T-helper 2 cell treated with Interferon-gamma antibody and Interleukin-4, amounts not matched to agents 100 ng/mL and 5 ng/mL, for 36 hours (primary cell): ENCODE measurements at places on chromosomes 3 and 15. TPM values are rescaled to one million over a fixed set of nuclear protein-coding genes. Genes with fewer than 3 reads are reported as not detected.

The RPN1 gene
- total RNA-seq: 214 and 216 TPM in 2 replicates

The REC114 gene
- total RNA-seq: not detected in 2 replicates

The CFAP20DC gene
- 1.3 and 1.7 TPM in 2 replicates for total RNA-seq

The ACOX2 gene
- not detected in 2 replicates for total RNA-seq

The STAC gene
- total RNA-seq: not detected in 2 replicates

The TJP1 gene
- total RNA-seq: not detected in 2 replicates

The CADPS gene
- not detected in 2 replicates for total RNA-seq

The CPA3 gene
- total RNA-seq: not detected in 2 replicates

The GASK1A gene
- 0.09 TPM in 1 of 2 replicates, not detected in the other for total RNA-seq

The ITPKA gene
- 0.91 and 0.93 TPM in 2 replicates for total RNA-seq

The C3orf85 gene
- total RNA-seq: not detected in 2 replicates

The SAMD7 gene
- not detected in 2 replicates for total RNA-seq

The TUSC7 gene
- total RNA-seq: not detected in 2 replicates

The PIK3CA gene
- 20.0 and 20.8 TPM in 2 replicates for total RNA-seq

The MEGF11 gene
- 0.23 TPM in 1 of 2 replicates, not detected in the other for total RNA-seq

The RASGRP1 gene
- total RNA-seq: 115 and 116 TPM in 2 replicates

The FOXB1 gene
- total RNA-seq: 1.5 and 1.6 TPM in 2 replicates

The COL6A5 gene
- not detected in 2 replicates for total RNA-seq

The ERICH6 gene
- not detected in 2 replicates for total RNA-seq

The CMTM6 gene
- 55.5 and 58.4 TPM in 2 replicates for total RNA-seq

The DHX30 gene
- 89.9 and 90.5 TPM in 2 replicates for total RNA-seq

The LRRC31 gene
- not detected in 2 replicates for total RNA-seq

The ITIH1 gene
- total RNA-seq: not detected in 2 replicates

The SLC9C1 gene
- not detected in 2 replicates for total RNA-seq

The NRROS gene
- total RNA-seq: 85.8 and 87.2 TPM in 2 replicates

The FBXW12 gene
- not detected in 2 replicates for total RNA-seq

The PRSS50 gene
- total RNA-seq: not detected in 2 replicates

The DPPA2 gene
- total RNA-seq: not detected in 2 replicates

The CADM2 gene
- not detected in 2 replicates for total RNA-seq

The CCDC174 gene
- 19.9 and 20.5 TPM in 2 replicates for total RNA-seq

The C3orf49 gene
- total RNA-seq: not detected in 2 replicates

The B3GALNT1 gene
- total RNA-seq: 1.2 and 2.6 TPM in 2 replicates

The ATP13A5 gene
- total RNA-seq: not detected in 2 replicates

The STXBP5L gene
- total RNA-seq: not detected in 2 replicates

The STX19 gene
- not detected in 2 replicates for total RNA-seq

The DNAJC13 gene
- 37.5 and 42.3 TPM in 2 replicates for total RNA-seq

The SRP14 gene
- total RNA-seq: 171 and 175 TPM in 2 replicates

The FANCI gene
- total RNA-seq: 193 and 202 TPM in 2 replicates

The TMEM266 gene
- total RNA-seq: not detected in 2 replicates

The DGKG gene
- not detected in 2 replicates for total RNA-seq

The BFSP2 gene
- 0.36 and 1.0 TPM in 2 replicates for total RNA-seq

The HYAL1 gene
- total RNA-seq: 0.07 TPM in 1 of 2 replicates, not detected in the other

The LCTL gene
- not detected in 2 replicates for total RNA-seq

The TMEM45A gene
- 0.32 and 0.68 TPM in 2 replicates for total RNA-seq

The ARL14 gene
- not detected in 2 replicates for total RNA-seq

The NUP210 gene
- total RNA-seq: 194 and 198 TPM in 2 replicates

The STRIT1 gene
- total RNA-seq: not detected in 2 replicates

The SMAD6 gene
- 0.43 and 0.59 TPM in 2 replicates for total RNA-seq

The DUOX1 gene
- 0.09 TPM in 1 of 2 replicates, not detected in the other for total RNA-seq

The GNAT1 gene
- not detected in 2 replicates for total RNA-seq

The SENP5 gene
- 41.1 and 42.9 TPM in 2 replicates for total RNA-seq

The FSIP1 gene
- total RNA-seq: 0.32 and 0.48 TPM in 2 replicates

The DLL4 gene
- total RNA-seq: not detected in 2 replicates

The SCG5 gene
- total RNA-seq: 2.9 and 4.1 TPM in 2 replicates

The TLR9 gene
- 0.25 TPM in 1 of 2 replicates, not detected in the other for total RNA-seq

The MAN2C1 gene
- 195 and 196 TPM in 2 replicates for total RNA-seq

The TRAT1 gene
- total RNA-seq: 99.2 and 102 TPM in 2 replicates
